Urinary bladder (tissue), 4 donors: ENCODE measurements at places on chromosomes 5 and 9.

DNA sequence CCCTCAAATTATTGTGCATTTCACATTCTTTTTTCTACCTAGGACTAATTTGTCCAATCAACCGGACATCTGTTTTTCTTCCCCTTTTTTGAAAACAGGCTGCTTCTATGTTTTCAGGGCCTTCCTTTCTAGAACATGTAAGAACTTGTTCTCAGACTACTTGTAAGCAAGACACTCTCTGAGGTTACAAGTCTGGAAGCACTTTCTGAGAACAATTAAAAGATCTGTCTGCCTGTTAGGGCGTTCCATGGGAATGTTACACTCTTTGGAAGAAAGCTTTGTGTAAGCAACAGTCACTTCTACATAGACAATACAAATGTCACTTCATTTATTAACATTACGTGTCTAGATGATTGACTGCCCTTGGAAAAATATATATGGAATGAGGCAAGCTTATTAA, 50.9 kb upstream of the HSPB3 start:
- DNase-seq = no peak

DNA sequence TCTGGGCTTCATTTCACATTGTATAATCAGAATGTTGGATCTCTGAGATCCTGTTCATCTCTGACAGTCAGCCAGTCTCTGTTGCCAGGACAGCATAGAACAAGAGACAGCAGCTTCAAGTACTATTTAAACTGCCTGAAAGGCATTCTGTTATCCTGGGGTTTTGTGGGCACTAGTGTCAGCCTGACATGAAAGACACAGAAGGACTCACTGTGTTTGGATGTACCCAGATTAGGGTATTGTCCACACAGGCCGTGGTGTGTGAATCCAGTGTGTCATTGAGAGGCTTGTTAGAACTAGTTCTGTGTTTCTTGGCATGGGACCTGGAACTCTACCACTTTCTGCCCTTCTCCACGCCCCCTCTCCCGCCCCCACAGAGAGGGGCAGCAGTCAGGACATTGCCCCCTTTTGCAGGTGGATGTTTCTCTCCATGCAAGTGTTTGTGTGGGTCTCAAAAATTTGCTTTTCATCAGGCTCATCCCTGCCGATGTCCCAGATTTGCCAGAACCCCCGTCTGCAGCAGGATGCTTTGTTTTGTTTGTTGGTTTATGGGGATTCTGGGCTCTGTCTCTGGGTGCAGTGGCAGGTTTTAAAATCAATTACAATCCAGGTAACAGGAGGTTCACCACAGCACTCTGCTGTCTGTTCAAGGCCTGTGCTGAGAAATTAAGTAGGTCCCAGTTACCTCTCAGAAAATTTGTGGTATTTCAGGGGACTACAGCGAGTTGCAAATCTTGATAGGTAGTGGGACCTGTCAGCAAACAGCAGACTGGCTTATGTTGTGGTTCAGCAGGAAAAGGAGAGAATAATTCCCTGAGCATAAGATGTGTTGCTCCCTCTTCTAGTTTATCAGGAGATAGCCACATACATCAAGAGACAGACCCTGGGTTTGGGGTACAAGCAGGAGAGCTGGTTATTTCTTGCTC, 144.6 kb downstream of the DOCK2 start:
- no peak for DNase-seq

GRCh38 chr9:136941231-136942111, 3.1 kb downstream of the FBXW5 start:
- DNase-seq = no peak

- no peak for DNase-seq
These were observed 256.5 kb downstream of the CETN3 start for GRCh38 chr5:90153031-90153430.

DNA sequence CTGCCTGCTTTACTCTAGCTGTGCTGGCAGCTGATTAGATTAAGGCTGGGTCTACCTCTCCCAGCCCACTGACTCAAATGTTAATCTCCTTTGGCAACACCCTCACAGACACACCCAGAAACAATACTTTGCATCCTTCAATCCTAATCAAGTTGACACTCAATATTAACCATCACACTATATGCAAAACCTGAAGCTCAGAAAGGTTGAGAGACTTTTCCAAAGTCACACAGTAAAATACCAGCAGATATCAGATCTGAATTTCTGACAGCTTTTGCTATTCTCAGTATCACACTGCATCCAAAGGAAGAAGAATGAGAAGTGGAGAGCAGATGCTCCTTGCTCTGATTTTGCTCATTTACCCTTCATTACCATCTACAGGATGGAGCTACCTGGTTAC, 114.9 kb upstream of the RANBP3L start:
- no peak for DNase-seq

DNA sequence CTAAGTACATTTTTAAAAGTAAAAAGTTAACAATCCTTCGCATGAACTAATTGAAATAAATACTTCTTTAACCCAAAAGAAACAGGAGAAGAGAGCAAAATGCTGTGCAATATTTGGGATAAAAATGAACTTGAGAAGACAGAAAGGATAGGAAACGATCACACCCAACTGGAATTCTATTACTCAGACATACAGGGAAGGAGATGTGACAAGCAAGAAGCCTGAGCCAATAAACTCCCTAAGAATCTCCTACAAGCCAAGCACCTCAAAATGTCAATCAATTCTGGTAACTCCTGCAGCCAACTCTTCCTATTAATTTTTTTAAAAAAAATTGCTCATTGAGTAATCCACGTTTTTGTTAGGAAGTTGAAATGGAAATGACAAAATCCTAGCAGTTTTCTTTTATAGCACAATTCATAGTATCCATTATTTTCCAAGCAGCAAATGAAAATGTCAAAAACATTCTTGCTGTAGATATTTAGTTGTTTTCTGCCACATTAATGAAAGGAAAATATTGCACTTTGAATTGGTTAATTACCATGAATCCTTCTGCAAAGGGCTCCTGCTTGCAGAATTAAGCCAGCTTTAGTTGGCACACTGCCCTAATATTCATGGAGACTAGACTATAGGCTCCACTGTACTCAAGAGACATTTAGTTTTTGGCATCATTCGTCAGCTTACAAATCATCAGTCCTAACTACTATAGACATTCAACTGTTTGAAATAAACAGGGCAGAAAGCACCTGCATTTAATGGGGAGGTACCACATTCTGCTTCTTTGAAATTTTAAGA, 89.0 kb downstream of the RFX3 start:
- no peak for DNase-seq

DNA sequence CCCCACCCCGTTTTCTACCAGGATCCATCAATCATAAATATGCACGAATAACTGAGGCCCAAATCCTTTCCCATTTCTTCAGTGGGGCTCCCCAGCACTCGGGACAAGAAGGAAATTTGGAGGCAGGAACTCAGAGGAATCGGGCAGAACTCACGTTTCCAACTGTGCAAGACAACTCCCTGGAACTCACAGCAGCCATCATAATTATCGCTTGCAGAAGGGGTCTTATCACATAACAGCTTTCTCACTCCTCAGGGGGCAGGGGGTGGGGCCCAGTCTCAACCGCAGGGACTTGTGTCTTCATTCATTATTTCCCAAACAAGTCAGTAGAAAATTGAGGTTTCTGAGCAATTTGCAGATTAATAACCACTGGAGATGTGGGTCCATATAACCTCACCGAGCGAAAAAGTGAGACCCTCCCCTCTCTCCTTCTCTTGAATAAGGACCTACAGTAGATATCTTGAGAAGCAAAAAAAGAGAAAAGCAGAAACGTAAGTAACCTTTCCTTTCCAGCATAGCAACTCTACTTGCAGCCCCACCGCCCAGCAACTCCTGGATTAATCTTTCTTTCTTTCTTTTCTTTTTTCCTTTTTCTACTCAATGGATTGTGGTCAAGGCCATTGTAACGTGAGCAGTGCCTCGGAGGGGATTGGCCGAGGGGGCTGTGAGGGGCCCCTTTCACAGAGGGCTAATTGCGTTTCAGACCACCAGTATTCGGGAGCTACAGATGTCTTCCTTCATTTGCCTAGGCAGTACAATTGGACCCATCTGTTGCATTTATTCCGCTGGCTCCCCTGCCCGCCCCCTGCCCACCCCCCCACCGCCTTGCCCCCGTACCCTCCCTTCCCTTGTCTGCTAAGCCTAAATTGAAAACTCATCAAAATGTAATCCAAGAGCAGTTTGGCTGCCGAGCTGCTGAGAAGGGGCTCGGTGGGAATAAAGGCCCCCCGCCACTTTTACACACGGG, 24.7 kb upstream of the TIFAB start:
- DNase-seq = no peak

- no peak for DNase-seq
These were observed 104.4 kb downstream of the SMARCA2 start for GRCh38 chr9:2119566-2119965.
